ENCODE measurements at places on chromosomes 2 and 18.

- DNase-seq, result no peak
Observed at GRCh38 chr2:64336171-64336570, 117.8 kb upstream of the LGALSL start.

DNA sequence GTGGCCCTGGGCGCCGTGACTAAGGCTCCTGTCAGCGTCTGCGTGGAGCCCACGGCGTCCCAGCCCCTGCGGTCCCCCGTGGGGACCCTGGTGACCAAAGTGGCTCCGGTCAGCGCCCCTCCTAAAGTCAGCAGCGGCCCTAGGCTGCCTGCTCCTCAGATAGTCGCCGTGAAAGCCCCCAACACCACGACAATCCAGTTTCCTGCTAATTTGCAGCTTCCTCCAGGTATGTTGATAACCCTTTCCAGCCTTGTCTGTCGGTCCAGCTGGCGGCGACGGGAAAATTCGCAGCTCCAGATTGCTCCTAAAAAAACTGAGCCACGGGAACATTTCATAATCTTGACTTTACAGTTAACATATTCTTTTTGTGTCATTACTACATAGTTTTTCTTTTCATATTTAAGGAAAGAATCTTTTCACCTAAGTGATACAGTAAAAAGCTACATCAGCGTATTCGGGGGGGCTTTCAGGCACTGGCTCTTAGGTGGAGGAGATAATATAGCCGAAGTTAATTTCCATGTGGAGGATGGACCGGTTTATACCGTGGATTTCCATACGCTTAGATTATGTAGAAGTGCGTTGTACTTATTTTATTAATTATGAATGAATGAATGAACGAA is 916 bp downstream of the TAF4B start:
- DNase-seq, result peak; percentile 29

DNA sequence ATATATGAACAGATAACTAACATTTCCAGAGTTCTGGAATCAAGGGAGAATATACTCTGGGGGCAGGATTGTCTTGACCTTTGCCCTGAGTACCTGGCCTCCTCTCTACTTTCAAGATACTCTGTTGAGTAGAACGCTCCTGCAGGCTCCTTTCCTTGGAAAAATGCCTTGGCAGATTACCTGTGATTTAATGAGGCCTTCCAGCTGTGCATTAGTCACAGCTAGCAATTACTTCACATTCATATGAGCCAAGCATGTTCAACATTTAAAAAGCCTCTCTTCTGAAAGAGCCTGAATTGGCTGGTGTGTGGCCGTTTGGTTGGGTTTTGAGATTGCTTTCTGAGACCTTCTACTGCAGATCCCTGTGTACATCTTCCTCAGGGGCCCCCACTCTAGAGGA is 142.2 kb downstream of the PLCL1 start:
- no peak for DNase-seq

DNA sequence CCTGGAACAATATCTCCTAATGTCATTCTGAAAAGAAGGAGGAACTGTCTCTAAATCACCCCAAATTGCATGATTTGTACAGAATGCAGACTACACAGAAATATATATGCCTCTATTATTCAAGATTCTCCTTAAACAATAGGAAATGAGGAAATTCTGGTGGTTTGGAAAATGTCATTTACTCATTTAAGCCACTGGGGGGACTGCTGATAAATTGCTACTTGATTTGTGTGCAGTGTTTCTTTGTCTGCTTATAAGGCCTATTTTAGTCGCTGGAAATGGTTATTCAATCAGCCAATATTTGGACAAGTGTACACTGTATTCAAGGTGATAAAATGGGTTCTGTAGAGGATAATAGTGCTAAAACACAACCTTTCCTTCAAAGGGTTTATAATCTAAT is 801.9 kb upstream of the CELF4 start:
- DNase-seq, result no peak

DNA sequence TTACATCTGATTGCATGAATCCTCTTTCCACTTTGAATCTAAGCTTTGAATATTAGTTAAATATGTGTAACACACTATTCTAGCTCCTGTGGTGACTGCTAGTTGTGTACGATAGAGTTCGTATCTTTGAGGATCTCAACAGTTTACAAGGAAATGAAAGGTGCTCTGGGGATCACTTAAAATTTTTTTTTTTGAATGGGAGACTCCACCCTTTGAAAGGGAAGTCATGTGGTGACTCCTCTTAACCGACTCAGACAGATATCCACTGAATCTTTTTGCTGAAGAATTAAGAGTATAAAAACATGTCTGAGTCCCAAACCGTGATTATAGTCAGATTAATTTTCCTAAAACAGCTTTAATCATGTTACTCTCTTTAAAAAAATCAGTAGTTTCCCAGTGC is 4.0 kb downstream of the CLIP4 start:
- no peak for DNase-seq

DNA sequence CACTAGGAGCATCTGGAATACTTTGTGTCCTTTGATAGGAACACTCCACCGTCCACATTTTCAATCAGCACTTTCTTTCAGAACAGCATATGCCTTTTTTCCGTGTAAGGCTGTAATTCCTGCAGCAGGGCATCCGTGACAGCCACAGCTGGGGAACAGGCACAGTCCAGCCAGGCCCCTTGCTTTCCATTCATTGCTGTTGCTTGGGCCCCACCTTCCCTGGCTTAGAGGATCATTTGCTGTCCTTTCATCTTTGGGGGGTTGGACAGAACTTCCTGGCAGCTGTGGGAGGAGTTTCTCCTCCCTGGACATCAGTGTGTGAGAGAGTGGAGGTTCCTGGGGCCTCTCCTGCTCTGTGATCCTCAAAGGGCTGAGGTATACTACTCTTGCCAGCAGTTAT is 49.7 kb upstream of the ITM2C start:
- no peak for DNase-seq

DNA sequence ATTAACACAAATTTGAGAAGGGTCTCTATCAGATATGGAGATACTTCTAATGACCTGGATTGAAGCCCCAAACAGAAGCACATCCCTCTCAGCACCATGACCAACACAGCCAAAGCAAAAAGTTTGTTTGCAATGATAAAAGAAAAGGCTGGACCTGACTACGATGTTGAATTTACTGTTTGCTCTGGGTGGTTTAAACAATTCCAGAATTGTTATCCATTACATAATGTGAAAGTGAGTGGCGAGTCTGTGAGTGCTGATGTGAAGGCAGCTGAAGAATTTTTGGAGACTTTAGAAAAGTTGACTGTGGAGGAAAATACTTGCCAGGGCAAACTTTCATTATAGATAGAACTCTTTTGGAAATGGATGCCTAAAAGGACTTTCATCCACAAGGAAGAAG is 17.4 kb upstream of the DLX2 start:
- DNase-seq, result no peak

DNA sequence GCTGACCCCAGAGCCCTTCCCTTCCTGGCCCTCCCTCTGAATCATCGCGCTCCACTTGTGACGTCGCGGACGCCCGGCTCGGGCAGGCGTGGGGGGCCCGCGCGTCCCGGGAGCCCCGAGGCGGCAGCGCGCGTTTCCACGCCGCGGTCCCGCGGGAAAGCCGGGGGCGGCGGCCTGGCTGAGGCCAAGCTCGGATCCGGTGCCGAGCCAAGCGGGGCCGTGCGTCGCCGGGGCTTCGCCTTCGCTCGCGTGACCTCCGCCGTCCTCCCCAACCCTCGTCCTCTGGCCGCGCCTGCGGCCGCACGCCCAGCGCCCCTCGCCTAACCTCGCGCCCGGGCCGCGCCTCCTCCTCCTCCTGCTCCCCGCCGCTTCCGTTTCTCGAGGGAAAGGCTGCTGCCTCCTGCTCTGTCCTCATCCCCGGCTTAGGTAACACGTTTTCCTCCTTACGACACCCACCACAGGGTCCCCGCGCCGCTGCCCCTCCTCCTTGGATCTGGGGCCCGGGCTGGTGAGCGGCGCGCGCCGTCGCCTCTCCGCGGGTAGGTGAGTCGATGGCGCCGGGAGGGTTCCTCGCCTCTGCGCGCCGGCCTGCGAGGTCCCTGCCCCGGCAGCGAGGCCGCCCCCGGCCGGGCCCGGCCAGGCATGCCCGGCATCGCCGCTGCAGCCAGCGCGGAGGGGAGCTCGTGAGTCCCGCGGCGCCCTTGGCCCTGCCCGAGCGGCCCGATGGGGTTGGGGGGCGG is at the start of gene INPP1:
Gene INPP1, plus strand, starts transcription at position 54 of the 740 bp plus-strand sequence. CDS start 16,514 bp downstream, outside the sequence.
- peak; percentile 39 for DNase-seq

DNA sequence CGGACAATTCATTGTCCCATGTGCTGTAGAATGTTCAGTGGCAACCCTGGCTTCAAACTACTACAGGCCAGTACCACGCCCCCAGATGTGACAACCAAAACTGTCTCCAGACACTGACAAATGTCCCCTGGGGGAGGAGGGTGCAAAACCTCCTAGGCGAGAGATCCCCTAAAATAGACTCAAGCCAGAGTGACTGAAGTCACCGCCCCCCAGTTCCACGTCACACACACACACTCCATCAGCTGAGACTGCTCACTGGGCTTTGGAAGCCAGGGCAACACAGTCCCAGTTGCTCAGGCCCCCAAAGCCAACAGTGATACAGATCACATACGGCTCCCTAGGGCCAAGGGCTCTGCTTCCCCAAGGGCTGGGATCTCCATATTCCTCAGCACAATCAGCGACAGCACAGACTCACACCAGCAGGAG is 19.1 kb downstream of the HDAC4 start:
- no peak for DNase-seq

GRCh38 chr18:59941331-59941730 is 41.5 kb downstream of the PMAIP1 start:
- no peak for DNase-seq

DNA sequence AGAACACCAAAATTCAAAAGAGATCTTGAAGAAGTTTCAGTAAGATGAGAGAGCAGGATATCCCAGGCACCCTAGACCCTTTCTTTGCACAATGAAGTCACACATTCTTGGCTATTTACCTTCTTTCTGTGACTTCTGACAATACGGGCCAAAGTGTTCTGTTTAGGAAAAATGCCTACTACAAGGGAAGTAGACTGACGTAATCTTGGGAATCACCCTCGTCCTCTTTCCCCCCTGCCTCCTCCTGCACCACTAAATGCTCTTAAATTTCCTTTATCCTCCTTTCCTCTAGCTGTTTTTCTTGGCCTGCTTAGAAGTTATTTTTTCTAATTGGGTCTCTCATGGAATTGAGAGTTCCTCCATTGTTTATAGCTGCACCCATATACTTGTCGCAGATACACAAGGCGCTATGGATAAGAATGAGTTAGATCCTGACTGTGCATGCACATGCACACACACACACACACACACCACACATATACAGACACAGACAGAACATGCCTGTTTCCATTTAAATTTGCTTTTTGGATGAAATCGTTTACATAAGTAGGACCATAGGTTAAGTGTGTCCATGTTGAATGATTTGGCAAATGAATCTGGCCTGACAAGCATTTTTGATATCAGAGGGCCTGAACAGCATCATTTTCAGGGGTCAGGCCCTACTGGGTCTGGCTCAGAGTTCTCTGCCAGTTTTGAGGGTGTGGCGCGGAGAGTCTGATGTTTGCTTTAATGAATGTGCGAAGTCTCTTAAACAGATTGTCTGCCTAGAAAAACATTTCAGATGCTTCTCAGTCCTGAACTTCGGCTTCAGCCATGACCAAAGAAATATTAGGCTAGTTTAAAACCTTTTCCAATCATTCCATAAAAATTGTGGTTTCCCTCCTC is 131.9 kb upstream of the NT5C1B start:
- no peak for DNase-seq

GRCh38 chr2:238846628-238847418 is 1.1 kb upstream of the TWIST2 start:
- no peak for DNase-seq

GRCh38 chr2:236179236-236180075 is 11.3 kb upstream of the GBX2 start:
- peak; percentile 66 for DNase-seq

- DNase-seq, result no peak
Observed at GRCh38 chr2:204112084-204112770, 175.7 kb downstream of the ICOS start.

GRCh38 chr2:108316461-108317258 is 28.0 kb downstream of the SULT1C2 start:
- no peak for DNase-seq

DNA sequence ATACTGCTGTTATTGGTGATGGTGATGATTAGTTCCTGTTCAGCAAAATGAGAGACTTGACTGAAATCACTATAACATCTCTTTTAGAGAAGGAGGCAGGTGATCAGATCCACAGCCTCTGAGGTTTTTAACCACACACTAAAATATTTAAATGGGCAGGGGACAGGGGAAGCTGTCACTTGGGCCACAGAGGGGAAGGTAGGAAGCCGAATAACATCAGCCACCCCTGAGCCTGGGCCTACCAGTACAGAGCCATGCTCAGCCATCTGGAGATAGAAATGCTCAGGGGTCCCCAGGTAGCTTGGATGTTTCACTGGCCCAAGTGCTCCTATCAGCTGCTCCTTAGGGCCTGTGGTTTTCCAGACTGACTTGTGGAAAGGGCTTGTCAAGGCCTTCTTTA is 122.3 kb downstream of the MRO start:
- DNase-seq, result no peak

DNA sequence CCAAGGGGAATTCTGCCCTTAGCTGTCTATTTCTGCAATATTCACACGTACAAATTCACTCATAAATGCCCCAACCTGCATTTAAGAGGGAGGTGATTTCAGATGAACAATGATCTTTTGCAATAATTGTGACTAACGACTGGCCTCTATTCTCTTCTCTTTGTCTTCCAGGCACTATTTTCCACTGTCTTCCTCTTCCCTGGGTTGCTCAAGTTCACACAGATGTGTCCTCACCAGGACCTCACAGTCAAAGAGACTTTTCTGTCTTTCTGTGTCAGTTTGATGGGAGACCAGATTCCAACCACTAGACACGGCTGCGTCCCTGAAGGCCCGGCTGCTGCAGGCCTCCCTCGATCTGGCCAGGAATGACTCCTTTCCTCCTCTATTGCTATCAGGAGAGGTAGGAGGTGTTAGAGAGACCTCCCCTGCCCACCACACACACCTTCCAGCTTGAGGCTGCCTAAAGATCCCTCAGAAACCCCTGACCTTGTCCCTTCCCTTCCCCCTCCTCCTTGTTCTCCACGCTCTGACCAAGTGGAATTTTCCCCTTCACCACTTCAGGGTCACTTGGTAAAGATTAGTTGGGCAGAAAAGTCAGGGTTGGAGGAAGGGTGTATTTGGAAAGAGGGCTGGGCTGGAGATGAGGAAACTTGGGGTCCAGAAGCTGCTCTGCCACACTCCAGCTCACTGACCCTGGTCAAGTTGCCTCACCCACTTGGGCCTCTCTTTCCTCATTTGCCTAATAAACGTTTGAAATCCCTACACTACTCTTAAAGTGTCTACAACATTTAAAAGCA is 109.2 kb upstream of the COPS8 start:
- no peak for DNase-seq

- DNase-seq, result no peak
Observed at GRCh38 chr2:85536479-85536878, 2.5 kb upstream of the MAT2A start.

DNA sequence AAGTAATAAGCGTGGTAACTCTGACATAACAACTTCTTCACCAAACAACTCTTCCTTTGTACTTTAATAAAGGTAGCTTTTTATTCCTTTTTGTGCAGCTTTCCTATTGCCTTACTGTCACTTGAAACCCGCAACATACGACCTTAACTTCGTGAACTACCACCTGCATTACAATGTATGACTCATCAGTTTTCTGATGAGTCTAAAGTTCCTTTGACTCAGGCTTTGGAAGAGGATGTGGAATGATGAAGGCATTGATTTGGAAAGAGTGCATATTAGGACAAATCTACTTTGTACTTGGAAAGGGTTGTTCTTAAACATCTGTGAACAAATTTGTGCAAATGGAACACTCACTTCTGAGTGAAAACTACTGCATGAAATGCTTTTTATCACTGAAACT is 1012.1 kb downstream of the TMEM182 start:
- no peak for DNase-seq
